Frontal cortex (tissue), 4 donors: ENCODE measurements at places on chromosomes 2 and 18.

DNA sequence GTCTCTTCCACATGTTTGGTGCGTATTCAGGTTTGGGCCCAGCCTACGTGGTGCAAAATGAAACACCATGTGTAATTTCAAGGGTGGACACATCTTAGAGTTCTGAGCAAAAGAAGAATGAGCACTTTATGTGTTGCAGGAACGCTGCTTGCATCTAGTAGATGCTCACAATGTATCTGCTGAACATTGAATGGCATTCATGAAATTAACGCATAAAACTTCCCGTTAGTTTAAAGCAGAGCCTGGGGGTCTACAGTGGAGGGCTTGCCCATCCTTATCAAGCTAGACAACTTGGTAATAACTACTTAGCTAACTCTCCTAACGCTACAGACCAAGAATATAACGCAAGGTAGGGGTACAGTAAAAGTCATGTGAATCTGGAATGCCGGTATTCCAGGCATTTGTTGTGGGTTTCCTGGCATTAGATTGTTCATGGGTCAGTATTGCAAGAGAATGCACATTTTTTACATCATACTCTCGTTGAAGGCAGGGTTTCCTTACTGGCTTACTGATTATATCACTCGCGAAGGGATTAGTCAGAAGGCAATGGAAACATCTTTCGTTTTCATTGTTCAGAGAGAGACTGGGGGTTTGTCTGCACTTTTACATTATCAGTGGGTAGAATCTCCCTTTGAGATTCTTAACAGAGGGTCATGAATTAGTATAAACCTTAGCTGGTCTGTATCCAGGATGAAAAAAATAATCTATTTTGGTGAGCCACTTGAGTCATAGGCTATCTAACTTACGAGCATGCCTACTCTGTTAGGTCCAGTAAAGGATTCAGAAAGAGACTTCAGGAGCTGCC, 229.5 kb upstream of the EPAS1 start:
- no peak for DNase-seq

GRCh38 chr2:234462218-234462992, 34.5 kb downstream of the ARL4C start:
- no peak for DNase-seq

GRCh38 chr2:70641263-70641784, 87.7 kb upstream of the TGFA start:
- no peak for DNase-seq

DNA sequence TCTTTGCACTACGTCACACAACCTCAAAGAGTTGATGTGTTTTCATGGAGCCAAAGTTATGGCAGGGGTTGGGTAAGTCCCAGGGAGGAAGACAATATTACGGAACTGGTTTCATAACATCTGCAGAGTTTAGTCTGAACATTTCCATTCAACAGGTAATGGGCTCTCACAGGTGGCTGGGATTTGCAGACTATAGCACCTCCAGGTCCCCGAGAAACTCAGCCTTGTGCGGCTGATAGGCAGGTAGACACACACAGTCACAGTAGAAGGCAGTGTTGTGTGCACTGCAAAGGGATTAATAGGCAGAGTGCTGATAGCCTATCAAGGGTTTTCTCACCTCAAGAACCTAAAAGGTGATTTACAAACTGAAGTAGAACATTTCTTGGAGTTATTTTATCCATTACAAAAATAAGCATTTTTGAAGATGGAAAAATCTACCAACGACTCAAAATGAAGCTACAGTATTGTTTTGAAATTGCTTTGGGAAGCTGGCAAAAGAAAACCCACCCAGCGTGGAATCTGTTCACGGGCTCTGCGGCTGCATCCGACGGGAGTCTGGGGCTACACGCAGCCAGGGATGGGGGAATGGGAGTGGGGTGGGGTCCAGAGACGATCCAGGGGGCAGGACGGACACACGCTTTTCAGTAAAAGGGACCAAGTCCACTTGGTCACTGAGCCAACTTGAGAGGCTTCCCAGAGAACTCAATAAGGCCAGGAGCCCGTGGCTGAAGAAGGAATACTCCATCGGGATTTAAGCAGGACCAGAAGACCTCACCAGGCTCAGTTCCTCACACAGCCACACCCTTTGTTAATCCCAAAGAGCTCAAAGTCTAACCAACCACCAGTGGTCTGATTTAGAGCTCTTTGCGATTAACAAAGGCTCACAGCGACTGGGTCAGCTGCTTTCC, 82.9 kb downstream of the CHRNA1 start:
- DNase-seq: no peak

- DNase-seq: no peak
Observed at GRCh38 chr2:69973335-69973735, 11.9 kb upstream of the ASPRV1 start.

DNA sequence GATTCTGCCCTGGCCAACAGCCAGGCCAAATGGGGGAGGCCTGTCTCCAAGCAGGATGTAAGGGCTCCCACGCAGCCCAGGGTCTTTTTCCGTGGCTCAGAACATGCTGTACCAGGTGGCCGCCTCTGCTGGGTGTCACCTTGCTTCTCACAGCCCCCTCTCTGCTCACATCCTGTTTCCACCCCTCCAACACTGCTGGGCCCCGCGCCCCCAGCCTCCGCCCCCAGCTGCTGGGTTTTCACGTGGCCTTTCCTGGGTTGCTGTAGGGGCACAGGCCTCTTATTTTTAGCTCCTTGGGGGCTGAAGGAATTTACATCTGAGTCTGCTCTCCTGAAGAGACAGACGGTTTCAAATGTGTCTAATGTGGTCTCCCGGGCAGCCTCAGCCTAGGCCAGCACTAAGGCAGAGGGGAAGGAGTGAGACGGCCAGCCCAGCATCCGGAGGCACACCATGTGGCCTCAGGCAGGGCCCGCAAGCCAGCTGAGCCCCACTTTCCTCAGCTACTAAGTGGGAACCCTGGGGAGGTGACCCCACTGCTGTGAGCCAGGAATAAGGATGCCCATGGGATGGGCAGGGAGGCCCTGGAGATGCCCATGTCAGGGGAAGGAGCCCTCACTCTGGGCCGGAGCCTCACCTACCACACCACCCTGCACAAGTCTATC, 18.7 kb upstream of the DUSP2 start:
- DNase-seq: no peak

- no peak for DNase-seq
Observed at GRCh38 chr2:43074592-43075053, 151.8 kb downstream of the ZFP36L2 start.

GRCh38 chr2:216084547-216084946, 2.8 kb downstream of the TMEM169 start:
- DNase-seq: no peak
